NCI-H1417 treated with DMSO at 0.1 percent for 48 hours (cell line): ENCODE measurements at places on chromosomes 4 and X.

- DNase-seq, result no peak
These were observed 171.4 kb upstream of the ANXA3 start for GRCh38 chr4:78379991-78380729.

- no peak for DNase-seq
These were observed 1650.6 kb upstream of the IGFBP7 start for GRCh38 chr4:58760737-58761136.

- no peak for DNase-seq
These were observed 147.2 kb upstream of the DKK2 start for GRCh38 chr4:107183155-107183774.

- no peak for DNase-seq
These were observed 821 bp downstream of the SLITRK2 start for GRCh38 chrX:145818186-145819113.

DNA sequence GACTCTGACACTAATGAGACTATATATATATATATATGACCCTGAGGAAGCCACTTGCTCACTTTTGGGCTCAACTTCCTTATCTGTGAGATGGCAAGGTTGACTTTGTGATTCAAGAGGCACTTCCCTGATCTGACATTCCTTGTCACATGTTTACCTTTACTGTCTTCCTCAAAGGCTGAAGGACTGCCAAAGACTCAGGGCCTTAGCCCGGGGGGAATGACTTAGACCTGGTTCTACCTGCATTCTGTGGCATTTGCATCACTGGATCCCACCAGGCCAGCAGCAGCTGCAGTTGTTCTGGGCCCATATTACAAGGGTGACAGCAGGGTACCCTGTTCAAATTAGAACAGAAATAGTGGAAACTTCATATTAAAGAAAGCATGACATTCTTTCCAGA lies 3.1 kb upstream of the HS6ST2 start:
- no peak for DNase-seq

DNA sequence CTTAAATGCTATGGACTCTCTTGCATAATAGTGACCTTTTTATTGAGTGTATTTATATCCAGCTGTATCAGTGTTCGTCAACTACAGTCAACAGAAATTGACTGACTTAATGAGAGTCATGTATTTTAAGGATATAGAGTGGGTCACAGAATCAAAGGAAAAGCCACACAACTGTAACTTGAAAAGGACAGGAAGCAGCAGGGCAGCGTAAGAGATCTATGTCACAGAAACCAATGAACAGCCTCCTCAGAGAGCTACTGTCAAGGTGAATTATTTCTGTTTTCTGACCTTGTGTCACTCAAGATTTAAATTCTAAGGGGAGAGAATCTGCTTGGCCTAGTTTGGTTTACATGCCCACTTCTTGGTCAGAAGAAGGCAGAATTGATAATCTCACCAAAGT lies 94.1 kb upstream of the FRAS1 start:
- DNase-seq, result no peak

GRCh38 chrX:119236623-119237561 lies 807 bp downstream of the PGRMC1 start:
- no peak for DNase-seq

GRCh38 chr4:41360214-41360920 lies 103.6 kb downstream of the UCHL1 start:
- peak; percentile 39 for DNase-seq

DNA sequence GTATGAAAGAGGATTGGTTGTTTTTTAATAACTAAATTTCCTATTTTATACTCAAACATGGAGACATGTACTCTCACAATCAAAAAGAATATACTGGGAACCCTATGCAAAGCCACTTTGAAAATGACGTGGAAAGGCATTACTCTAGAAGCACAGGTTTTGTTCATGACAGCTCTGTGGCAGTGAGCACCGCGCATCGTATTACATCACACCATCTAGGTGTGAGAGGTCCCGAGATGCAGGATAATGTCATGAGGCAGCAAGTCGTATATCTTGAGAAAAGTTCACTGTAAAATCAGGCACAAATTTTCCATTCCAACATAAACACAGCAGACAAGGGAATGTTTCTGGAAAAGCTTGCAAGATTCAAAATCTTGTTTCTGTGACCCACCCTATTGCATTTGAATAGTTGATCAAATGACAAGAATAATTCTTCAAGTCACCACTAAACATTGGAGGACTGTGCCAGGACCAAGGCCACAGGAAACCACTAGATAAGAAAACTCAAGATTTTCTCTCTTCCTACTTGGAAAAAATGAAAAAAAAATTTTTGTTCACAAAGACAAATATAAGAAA lies 127.6 kb downstream of the LDB2 start:
- no peak for DNase-seq

DNA sequence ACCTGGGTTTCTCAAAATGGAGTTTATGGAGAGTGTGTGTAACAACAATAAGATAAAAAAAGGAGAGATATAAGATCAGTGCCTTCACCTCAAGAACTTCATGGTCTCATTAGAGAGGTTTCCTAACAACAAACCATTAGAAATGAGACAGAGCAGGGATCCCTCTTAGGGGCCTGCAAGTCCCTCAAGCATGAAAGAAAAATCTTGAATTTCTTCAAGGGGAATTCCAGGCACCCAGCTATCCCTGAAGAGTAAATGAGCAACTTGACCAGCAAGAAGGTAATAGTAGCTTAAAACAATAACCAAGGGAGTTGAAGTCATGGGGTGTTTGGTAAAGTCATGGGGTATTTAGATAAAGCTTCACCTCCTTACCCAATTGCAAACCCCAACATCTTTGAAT lies 49.7 kb upstream of the TLR3 start:
- DNase-seq, result no peak

DNA sequence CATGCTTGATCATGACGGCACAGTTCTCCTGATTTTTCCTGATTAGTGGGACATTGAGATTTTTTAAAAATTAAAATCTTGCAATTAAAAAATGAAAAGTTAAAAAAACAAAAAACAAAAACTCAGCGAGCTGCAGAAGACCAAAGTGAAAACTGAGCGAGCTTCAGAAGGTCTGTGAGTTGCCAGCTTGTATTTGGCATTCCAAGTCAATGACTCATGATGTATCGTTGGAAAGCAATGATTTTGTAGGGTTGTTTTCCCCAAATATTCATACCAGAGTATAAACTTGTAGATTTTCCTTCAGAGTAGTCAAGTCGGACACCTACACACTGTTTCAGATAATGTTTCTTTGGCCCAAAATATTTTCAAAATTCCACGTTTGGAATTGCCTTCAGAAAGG lies 76.9 kb downstream of the LRRC66 start:
- no peak for DNase-seq

DNA sequence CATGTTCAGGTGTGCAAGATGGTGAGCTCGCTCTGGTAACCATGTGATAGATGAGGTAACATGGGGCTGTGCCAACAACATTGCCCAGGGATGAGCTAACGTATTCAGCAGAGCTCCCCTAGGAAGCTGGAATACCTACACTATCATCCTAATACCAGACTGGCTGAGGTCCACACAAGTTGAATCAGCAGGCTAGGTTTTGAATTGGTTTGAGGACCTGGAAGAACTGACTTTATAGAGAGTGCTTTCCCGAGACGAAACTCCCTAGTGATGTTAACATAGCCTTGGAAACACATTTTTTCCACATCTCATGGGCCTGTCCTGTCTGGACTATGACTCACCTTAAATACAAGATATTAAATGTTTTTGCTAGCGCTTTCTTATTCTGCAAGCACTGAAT lies 56.7 kb downstream of the IGFBP7 start:
- no peak for DNase-seq

GRCh38 chr4:1599491-1600210 lies 84.5 kb downstream of the FAM53A start:
- no peak for DNase-seq

DNA sequence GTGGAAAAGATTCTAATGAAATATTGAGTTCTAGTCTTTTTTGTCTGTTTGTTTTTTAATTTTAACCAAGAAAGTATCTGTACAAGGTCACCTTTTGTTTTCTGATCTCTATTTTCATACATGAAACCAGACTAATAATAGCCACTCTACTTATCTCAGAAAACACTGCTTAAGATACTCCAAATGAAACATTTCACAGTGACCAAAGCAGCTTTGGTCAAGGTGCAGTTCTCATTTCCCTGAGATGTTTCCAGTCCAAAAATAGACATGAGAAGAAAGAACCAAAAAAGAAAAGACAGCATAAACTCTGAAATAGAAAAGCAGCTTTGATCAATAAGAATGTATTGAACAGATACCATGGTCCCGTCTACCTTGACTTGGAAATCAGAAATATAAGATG lies 782.8 kb downstream of the RAB28 start:
- DNase-seq, result no peak

GRCh38 chrX:124488412-124489161 lies 142.2 kb downstream of the SH2D1A start:
- no peak for DNase-seq

DNA sequence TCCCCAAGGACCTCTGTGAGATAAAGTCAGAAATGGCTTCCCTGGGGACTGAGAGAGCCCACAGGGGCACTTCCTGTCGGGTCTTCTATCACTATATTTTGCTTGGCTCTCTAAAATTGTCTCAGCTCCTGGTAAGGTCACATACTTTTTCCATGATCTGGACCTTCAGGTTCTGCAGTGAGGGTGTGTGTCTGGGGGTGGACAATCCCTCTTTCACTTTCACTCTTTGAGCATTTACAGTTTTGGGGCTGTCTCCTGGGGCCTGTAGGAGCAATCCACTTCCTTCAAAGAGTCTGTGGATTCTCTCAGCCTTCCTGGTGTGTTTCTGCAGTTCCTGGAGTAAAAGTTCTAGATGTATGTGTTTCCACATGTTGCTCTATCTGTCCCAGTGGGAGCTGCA lies 335.7 kb downstream of the FSTL5 start:
- no peak for DNase-seq

DNA sequence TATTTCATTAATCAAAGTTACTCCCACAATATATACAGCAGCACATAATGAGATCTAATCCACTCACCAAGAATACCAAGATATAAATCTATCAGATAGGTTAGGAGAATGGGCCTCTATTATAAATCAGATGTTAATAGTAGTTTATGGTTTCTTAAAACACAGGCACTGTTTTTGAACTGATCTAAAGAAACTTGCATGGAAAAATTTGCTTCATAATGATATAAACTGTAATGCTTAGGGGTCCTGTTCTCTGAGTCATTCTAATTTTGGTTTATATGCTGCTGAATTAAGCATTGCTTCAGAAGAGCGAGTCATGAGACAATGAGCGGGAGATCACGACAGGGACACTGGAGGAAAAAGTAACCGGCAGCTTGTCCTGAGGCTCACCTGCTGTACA lies 113.3 kb upstream of the OTUD4 start:
- no peak for DNase-seq

- DNase-seq, result no peak
These were observed 1046.5 kb downstream of the FAT4 start for GRCh38 chr4:126361287-126361686.

- no peak for DNase-seq
These were observed 59.5 kb upstream of the TADA2B start for GRCh38 chr4:6983544-6984142.

- no peak for DNase-seq
These were observed 17.3 kb upstream of the RPS6KA6 start for GRCh38 chrX:84205276-84205675.

DNA sequence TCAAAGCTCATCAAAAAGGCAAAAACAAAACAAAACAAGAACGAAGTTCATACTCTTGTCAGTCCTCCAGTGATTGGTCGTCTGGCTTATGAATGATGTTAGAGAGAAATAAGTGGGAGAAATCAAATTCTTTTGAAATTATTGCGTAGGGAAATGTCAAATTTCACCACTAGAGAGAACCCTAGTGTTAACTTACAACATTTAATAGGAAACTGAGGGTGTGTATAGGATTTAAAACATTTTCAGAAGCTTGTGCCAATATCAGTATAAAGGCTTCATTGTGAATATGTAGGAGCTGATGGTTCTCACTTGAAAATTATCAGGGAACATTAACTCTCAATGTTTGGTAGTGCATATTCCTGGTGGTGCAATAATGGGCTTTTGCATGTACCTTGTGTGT lies 17.4 kb downstream of the ADH6 start:
- no peak for DNase-seq

GRCh38 chrX:103927030-103927429 lies 35.4 kb upstream of the TMSB15B start:
- DNase-seq, result no peak

DNA sequence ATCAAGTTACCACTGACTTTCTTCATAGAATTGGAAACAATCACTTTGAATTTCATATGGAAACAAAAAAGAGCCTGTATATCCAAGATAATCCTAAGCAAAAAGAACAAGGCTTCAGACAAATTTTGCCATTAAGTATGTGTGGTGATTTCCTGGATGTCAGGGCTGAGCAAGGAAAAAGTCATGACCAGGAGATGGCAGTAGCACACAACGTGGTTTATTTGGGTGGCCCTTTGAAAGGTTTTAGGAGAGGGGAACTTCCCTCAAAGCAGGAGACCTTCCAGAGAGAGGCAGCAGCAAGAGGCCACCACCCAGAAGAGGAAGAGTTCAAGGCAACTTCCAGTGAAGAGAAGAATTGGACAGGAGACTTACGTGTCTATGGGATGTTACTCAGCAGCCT lies 18.1 kb upstream of the ZXDB start:
- no peak for DNase-seq

GRCh38 chr4:153471698-153472093 lies 5.5 kb downstream of the TMEM131L start:
- DNase-seq, result no peak

- no peak for DNase-seq
These were observed 26.5 kb upstream of the IRAK1 start for GRCh38 chrX:154046031-154046781.

GRCh38 chr4:38621028-38621684 lies 42.8 kb upstream of the KLF3 start:
- no peak for DNase-seq

GRCh38 chr4:24054910-24055309 lies 165.1 kb upstream of the PPARGC1A start:
- no peak for DNase-seq

DNA sequence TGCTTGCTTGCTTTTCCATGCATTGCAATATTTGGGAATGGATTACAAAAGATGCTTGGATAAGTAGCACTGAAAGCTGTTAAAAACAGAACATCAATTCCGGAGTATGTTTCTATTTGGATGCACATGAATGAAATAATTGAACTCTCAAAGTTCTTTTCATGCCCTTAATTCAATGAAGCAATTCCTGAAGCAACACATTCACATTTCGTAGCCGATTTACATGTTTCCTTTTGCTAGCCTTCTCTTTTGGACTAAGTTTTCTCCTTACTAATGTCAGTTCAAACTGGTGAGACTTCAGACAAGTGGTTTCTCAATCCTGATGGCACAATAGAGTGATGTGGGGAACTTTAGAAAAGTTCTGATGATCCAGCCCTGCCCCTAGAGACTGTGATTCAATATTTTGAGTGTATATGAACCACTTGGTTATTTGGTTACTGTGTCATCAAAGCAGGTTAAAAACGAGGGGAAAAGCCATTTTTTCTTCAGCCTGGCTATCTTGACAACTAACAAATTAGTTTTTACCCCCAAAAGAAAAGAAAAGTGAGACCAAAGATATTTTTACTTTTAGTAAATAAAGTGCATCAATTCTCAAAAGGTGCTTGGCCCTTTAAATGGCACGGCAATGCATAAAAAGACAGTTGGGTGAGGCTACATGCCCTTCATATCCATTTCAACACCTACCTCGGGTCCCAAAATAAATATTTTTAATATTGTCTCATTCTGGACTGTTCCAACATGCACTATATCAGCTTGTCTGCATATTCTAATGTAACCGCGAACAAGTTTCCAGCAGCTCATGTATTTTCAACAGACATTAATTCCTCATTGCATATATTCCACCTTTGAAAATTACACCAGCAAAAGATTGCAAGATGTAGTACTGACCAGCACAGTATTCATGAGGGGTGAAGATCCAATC lies 90.1 kb upstream of the RPL34 start:
- DNase-seq, result no peak

- no peak for DNase-seq
These were observed 173.7 kb downstream of the GPAT3 start for GRCh38 chr4:83709627-83710026.
